ENCODE measurements at places on chromosomes 3 and 15.
A peak's percentile ranks its signal among the peaks of the same experiment; 100 is the strongest.

DNA sequence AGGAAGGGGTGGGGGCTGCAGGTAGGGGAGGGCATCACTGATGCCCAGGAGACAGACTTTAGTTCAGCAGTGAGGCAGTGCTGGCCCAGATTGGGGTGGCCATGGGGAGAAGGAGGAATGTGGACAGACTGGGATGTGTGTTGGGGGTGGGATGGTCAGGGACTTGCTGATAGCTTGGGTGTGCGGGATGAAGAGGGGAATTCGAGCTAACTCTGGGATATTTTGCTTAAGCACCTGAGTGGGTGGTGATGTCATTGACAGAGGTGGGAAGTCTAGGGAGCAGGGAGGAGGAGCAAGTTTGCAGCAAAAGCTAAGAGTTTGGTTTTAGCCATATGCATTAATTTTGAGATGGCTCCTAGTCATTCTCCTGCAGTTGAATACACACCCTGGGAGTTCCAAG, 207.5 kb downstream of the RPLP1 start:
- no peak for DNase-seq

DNA sequence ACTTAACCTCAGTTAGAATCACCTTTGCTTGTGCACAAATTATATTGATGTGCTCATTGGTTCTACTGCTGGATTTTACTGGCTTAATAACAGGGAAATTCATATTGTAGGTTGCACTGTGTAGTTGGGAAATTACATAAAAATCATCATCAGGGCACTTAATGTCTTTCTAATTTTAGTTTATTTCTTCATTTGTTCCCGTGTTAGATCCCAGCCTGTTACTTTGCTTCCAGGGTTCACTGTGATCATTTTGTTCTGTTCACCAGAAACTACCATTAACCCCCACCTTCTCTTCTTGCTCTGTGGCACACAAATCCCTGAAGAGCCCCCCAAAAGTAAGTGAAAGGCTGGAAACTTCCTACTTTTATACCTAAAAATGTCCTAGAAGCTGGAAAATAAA, 80.4 kb downstream of the RARB start:
- no peak for DNase-seq

DNA sequence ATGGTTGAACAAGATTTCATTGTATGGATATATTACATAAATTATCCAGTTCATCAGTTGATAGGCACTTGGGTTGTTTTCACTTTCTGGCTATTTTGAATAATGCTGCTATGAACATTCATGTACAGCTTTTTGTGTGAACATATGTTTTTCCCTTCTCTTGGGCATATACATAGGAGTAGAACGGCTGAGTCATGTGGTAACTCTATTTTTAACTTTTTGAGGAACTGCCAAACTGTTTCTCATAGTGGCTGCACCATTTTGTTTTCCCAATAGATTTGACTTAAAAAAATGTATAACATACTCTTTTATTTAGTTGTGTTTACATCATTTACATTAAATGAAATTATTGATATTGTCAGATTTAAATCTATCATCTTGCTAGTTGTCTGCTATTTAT, 28.8 kb upstream of the RFX7 start:
- DNase-seq: no peak

GRCh38 chr3:150393745-150394144, 14.4 kb upstream of the TSC22D2 start:
- DNase-seq: no peak

- DNase-seq: no peak
Measured at GRCh38 chr15:30956216-30957124, 35.0 kb downstream of the MTMR10 start.

DNA sequence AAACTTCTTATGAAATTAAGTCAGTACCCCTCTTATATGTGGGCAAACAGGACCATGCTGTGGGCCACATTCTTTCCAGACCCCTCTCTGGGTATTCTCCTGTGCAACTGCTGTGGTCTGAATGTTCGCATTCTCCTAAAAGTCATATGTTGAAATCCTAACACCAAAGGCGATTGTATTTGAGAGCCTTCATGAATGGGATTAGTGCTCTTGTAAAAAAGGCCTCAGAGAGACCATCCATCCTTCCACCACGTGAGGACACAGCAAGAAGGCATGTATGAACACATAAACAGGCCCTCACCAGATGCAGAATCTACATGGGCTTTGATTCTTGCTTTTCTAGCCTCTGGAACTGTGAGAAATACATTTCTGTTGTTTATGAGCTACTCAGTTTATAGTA, 68.0 kb upstream of the NAALADL2 start:
- peak; percentile 34 for DNase-seq

GRCh38 chr15:65908876-65909275, 39.6 kb downstream of the RAB11A start:
- no peak for DNase-seq

GRCh38 chr3:193552923-193553322, 1.8 kb downstream of the ATP13A4 start:
- DNase-seq: no peak

All from foreskin melanocyte (primary cell).